A549 treated with RU486 at 1 μM for 4 hours (cell line): ENCODE measurements at places on chromosomes 5 and 9. TPM values are rescaled to one million over a fixed set of nuclear protein-coding genes. Genes with fewer than 3 reads are reported as not detected.

The TRPM6 gene
- 1.3 to 1.8 TPM (median 1.4 TPM) in 5 replicates for total RNA-seq

The GRAMD2B gene
- total RNA-seq = 0.48 to 0.98 TPM (median 0.64 TPM) in 5 replicates

The BSPRY gene
- total RNA-seq = 0.03 to 0.22 TPM (median 0.06 TPM) in 4 of 5 replicates, not detected in the other

The PHF24 gene
- 0.12 to 0.31 TPM (median 0.20 TPM) in 4 of 5 replicates, not detected in the other for total RNA-seq

The ADAMTS6 gene
- 0.06 to 0.31 TPM (median 0.08 TPM) in 5 replicates for total RNA-seq

The RNF14 gene
- total RNA-seq = 37.9 to 54.4 TPM (median 46.0 TPM) in 5 replicates

The GCNT4 gene
- total RNA-seq = 0.24 to 0.56 TPM (median 0.46 TPM) in 5 replicates

The TMEM215 gene
- not detected in 5 replicates for total RNA-seq

The SLC6A18 gene
- not detected in 5 replicates for total RNA-seq

The CXXC5 gene
- 17.1 to 24.9 TPM (median 21.3 TPM) in 5 replicates for total RNA-seq

The IRGM gene
- 0.06 to 0.37 TPM (median 0.15 TPM) in 3 of 5 replicates, not detected in the others for total RNA-seq

The CTNND2 gene
- not detected in 5 replicates for total RNA-seq

The TPPP gene
- total RNA-seq = 4.2 to 5.8 TPM (median 5.6 TPM) in 5 replicates

The SPATA6L gene
- 1.6 to 2.5 TPM (median 2.3 TPM) in 5 replicates for total RNA-seq

The CCDC171 gene
- total RNA-seq = 0.15 to 0.51 TPM (median 0.44 TPM) in 5 replicates

The SPINK1 gene
- 0.43 to 5.6 TPM (median 1.6 TPM) in 4 of 5 replicates, not detected in the other for total RNA-seq

The SLC6A3 gene
- 0.07 to 0.37 TPM (median 0.14 TPM) in 4 of 5 replicates, not detected in the other for total RNA-seq

The CCL21 gene
- total RNA-seq = not detected in 5 replicates

The FOCAD gene
- total RNA-seq = 16.6 to 19.4 TPM (median 17.2 TPM) in 5 replicates

The LHX3 gene
- total RNA-seq = 0.07 to 0.14 TPM (median 0.11 TPM) in 4 of 5 replicates, not detected in the other

The LTC4S gene
- total RNA-seq = 0.30 to 0.63 TPM (median 0.38 TPM) in 3 of 5 replicates, not detected in the others

The SH3PXD2B gene
- total RNA-seq = 11.2 to 17.8 TPM (median 16.2 TPM) in 5 replicates

The TEK gene
- 0.03 to 0.12 TPM (median 0.06 TPM) in 5 replicates for total RNA-seq

The C5orf58 gene
- not detected in 5 replicates for total RNA-seq

The NTNG2 gene
- total RNA-seq = 2.2 to 3.5 TPM (median 2.8 TPM) in 5 replicates
